SW 1271 (cell line): ENCODE measurements at places on chromosomes 11 and 22.

DNA sequence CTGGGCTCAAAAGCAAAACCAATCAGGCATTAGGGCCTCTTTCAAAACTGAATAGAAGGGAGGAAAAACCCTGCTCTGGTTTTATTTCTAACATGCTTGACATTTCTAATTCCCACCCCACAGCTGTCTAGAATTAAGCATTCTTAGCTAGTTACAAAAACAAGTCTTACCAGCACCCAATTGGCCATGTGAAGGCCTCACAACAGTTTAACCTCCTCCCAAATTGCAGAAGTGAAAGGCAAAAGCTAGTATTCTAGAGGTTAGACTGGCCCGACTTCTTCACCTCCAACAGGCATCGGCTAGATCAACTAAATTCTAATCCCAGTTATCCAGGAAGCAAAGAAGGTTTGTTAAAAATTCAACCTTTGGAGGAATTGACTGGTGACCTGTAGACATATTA lies 6.5 kb downstream of the SF1 start:
- no peak for DNase-seq

DNA sequence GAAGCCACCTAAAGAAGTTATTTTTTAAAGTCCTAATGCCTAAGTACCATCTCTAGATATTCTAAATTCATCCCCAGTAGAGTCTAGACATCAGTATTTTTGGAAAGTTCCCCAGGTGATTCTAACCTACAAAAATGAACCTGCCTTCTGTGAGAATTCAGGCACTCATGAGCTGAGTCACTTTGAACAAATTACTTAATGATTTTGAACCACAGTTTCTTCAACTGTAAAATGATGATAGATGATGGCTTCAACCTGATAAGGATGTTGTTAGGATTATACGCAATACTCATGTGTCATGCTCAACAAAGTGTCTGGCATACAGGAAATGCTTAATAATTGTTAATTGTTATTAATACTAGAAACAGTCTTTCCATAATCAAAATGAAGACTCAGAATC lies 82.8 kb upstream of the OR5AK2 start:
- DNase-seq, result no peak

GRCh38 chr11:57131080-57131790 lies 50.5 kb upstream of the LRRC55 start:
- no peak for DNase-seq

DNA sequence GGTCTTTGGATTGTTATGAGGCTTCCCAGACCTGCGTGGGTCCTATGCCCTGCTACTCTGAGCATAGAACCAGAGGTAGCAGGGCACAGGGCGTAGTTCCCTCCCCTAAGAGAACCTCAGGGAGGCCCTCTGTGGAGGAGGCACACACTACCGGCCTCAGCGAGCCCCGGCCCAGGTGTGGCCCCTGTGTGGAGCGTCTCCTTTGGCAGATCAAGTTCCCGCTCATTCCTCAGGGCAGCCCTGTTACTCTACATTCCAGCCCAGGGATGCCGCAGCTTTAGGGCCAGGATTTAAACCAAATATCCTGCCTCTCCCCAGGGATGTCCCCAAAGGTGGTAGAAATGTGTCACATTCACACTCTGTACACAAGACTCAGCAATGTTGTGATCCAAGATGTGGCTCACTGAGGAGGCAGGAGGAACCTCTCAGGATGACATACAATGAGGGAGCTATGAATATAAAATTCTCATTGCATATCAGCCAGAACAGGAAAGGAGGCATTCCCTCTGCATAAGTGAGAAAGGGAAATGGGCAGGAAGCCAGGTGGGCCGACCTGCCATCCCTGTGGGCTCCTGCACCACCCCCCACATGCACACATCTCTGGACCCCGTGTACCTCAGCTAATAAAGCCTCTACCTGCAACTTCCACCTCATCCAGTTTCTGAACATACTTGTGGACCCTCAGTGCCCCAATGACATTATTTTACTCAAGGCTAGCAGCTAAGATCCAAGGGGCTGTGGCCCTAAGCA lies 131.9 kb upstream of the TEAD1 start:
- no peak for DNase-seq

GRCh38 chr11:112834277-112834755 lies 126.9 kb upstream of the NCAM1 start:
- no peak for DNase-seq
